Aorta (tissue), 5 donors: ENCODE measurements at places on chromosomes 13 and 19. TPM values are rescaled to one million over a fixed set of nuclear protein-coding genes. Genes with fewer than 3 reads are reported as not detected.

The MAMSTR gene
- 1.00 TPM for polyA plus RNA-seq

The KPNA3 gene
- polyA plus RNA-seq = 22.7 TPM

The KLF12 gene
- 4.2 TPM for polyA plus RNA-seq

The CACNG7 gene
- polyA plus RNA-seq = not detected

The SPC24 gene
- 0.43 TPM for polyA plus RNA-seq

DNA sequence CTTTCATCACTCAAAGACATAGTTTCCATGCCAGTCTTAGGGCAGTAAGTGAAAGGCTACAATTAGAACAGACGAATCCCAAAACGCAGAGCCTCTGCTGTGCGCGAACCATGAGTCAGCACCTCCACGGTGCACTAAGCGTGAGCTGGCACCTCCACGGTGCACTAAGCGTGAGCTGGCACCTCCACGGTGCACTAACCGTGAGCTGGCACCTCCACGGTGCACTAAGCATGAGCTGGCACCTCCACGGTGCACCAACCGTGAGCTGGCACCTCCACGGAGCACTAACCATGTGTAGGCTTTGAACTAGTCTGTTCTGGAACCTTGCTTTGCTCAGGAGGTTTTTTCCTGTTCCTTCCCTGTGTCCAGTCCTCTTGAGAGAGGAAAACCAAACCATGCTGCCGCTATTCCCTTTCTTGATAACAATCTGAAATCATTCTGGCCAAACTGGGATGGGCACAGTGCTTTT is 120.6 kb downstream of the IRS2 start:
- DNase-seq = no peak

DNA sequence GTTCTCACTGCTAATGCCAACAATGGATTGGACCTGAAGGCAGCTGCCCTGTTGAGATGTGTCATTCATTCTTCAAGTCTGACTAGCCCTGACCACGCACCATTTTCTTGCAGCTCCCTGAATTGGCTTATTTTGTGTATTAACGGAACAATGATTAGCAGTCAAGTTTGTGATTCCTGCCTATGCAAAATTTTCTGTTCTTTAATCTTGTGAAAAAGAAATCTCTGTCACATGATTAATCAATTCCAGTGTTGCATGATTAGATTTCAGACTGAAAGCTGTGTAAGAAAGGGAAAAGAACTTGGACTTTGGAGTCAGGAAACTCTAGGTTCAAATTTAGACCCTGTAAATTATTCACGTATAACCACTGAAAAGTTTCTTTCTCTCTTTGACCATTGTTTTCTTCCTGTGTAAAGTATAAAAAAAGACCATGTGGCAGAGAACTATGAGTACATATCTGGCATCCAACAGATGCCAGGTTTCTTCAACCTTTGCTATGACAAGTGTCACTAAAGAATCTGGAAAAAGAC is 64.5 kb upstream of the SLC10A2 start:
- no peak for DNase-seq

- DNase-seq = no peak
Observed at GRCh38 chr19:10552510-10553053, 8.9 kb downstream of the ATG4D start.

DNA sequence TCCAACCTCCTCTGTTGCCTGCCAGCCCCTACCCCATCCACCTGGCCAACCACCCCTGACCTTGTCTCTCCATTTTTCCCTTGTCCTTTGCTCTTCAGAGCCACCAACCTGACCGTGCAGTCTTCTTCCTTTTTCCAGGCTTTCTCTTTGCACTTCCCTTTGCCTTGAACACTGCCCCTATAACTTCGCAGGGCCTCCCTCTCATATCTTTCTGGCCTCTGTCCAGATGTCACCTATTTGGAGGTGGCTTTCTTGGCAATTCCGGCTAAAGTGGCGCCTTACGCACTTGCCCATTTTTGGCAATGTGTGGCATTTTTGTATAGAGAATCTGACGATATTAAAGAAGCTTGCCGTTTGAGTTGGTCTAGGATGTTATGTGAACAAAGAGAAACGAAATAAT is 844 bp downstream of the ZNF543 start:
- no peak for DNase-seq

- DNase-seq = no peak
Observed at GRCh38 chr13:71021825-71022422, 845.1 kb downstream of the DACH1 start.

DNA sequence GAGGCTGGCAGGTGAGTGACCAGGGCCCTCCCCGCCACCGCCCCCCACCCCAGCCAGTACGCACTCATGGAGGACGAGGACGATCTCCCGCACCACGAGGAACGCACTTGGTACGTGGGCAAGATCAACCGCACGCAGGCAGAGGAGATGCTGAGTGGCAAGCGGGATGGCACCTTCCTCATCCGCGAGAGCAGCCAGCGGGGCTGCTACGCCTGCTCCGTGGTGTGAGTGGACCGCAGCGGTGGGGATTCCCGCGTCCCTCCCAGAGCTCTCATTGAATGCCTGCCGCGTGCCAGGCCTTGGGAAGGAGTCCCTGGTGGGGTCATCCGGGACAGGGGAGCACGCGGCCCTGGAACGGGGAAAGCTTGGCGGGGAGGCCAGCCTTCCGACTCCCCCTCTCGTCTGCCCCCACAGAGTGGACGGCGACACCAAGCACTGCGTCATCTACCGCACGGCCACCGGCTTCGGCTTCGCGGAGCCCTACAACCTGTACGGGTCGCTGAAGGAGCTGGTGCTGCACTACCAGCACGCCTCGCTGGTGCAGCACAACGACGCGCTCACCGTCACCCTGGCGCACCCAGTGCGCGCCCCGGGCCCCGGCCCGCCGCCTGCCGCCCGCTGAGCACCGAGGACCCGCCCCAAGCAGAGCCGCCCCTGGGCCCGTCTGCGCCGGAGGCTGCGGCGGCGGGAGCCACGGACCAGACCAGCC is 4.8 kb upstream of the IFI30 start:
- peak; percentile 57 for DNase-seq

- DNase-seq = no peak
Observed at GRCh38 chr13:74835579-74835978, 646.4 kb downstream of the TBC1D4 start.

DNA sequence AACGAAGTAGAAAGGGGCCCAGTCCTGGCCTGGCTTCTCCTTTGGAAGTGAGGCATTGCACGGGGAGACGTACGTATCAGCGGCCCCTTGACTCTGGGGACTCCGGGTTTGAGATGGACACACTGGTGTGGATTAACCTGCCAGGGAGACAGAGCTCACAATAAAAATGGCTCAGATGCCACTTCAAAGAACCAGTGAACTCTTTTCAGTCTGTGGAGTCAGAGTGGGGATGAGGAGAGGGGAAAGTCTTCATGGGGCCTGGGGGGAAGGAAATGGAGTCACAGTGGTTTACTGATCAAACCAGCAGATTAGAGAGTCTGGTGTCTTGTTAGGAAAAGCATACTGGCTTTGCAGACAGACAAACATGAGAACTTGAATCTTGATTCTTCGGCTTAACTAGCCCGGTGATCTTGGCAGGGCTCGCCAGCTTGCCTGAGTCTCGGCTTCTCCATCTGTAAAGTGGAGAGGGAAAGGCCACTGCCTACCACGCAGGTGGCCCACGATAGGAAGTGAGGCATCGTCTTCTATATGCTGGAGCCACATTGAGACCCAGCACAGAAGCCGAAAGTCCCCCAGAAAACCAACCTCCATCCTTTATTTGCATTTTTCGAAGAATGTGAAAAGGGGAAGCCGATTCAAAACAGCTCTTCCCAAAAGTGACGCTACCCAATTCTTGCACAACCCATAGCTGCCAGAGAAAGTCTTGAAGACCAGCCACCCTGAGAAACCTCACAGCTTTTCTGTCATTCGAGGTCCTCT is at the start of gene FFAR1:
TSS of gene FFAR1 (plus strand) at position 732 of the 759 bp plus-strand sequence. CDS start 3,650 bp downstream, outside the sequence.
- peak; percentile 61 for DNase-seq

- DNase-seq = no peak
Observed at GRCh38 chr13:110027470-110028240, 241.3 kb upstream of the IRS2 start.

- no peak for DNase-seq
Observed at GRCh38 chr13:20127262-20127561, 33.6 kb downstream of the GJA3 start.

DNA sequence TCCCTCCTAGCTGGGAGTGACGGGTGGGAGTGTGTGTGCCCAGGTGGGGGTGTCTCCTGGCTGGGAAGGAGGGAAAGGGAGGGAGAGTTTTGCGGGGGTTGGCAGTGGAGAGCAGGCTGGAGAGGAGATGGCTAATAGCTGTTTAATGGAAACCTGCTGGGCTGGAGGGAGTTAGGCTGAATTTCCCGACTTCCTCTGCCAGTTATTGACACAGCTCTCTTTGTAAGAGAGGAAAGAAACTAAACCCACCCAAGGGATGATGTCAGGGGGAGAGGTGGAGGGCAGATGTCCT is 10.2 kb upstream of the ILF3 start:
- no peak for DNase-seq

GRCh38 chr13:45417790-45418534 is at the start of gene SLC25A30:
SLC25A30 (minus strand) TSS chr13:45418373; CDS start chr13:45411425, 6,948 bp downstream.
- peak; percentile 98 for DNase-seq

DNA sequence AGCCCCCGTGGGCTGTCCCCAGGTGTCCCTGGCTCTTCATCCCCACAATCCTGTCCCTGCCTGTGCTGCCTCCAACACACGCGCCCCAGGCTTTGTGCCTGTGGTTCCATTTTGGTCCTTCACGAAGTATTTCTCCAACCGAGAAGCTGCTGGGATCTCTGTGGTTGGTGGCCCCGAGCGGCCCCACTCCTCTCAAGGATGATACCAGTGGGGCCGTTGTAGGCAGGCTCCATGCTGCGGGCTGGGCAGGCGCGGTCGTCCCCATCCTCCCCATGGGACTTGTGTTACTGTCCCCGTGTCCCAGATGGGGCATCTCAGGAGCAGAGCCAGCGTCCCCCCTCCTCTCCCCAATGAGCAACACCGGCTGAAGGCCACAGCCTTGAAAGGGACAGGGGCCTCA is 3.7 kb upstream of the ZNF554 start:
- DNase-seq = no peak
